Tibial nerve (tissue), 4 donors: ENCODE measurements at places on chromosomes 5 and 9.

DNA sequence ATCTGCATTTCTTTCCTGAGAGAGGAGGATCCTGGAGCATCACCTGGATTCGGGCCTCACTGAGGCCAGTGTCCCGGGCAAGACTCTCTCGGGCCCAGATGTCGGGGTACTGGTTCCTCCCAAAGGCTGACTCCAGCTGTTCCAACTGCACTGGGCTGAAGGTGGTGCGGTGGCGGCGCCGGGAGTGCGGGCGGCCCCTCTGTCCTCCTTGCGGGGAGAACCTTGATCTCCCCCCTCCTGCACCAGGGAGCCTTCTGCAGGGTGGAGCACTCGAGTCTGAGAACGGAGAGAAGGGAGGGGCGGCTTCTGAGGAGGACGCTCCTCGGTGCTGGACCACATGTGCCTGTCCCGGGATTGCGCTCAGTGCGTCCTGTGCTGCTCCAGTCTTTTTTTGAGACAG is 2.0 kb downstream of the PROP1 start:
- DNase-seq, result no peak

GRCh38 chr5:32405507-32405906 is 39.0 kb downstream of the ZFR start:
- no peak for DNase-seq

DNA sequence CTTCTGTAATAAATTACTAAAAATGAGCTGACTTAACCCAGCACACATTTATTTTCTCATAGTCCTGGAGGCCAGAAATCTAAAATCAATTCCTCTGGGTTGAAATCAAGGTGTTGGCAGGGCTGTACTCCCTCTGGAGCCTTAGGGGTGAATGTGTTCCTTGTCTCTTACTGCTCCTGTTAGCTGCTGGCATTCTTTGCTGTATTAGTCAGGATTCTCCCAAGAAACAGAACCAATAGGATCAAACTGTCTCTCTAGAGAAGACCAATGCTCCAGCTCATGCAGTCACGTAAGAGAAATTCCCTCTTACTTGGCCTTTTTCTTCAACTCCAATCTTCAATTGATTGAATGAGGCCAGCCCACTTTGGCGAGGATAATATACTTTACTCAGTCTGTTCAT is 15.3 kb upstream of the CD180 start:
- DNase-seq, result no peak

- DNase-seq, result no peak
Observed at GRCh38 chr9:128077847-128078503, 9.9 kb downstream of the SLC25A25 start.

- no peak for DNase-seq
Observed at GRCh38 chr9:135255033-135255840, 167.8 kb downstream of the OLFM1 start.

GRCh38 chr9:33415501-33416038 is 13.2 kb upstream of the AQP7 start:
- peak; percentile 76 for DNase-seq

DNA sequence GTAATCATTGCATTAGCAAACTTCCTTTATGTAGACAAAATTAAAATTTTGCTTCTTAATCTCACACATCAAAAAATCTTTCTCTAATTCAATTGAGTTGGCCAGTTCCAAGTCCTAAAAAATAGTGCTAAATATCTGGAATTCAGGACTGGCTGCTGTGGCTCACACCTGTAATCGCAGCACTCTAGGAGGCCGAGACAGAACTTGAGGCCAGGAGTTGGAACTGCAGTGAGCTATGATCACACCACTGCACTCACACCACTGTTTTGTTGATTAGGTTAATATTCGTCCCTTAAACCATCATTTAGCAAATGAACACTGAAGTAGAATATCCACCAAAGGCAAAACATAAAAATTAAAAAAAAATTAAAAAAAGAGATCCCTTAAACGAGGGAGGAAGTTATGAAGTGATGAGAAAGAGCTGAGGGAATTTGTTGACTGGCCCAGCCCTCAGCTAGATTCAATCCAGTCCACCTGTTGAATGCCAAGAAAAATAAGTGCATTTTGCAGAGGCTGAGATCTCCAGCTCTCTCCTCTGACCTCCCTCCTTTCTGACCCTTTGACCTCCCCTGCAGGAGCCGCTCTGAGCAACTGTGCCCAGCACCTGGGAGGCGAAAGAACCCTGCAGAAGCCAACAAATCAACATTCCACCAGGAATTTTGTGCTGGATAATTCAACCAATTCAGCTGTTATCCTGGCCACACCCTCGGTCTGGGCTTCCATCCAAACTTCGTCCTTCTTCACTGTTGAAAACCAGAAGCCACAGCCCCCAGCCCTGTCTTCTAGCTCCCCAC is 96.8 kb downstream of the OR2K2 start:
- peak; percentile 22 for DNase-seq

DNA sequence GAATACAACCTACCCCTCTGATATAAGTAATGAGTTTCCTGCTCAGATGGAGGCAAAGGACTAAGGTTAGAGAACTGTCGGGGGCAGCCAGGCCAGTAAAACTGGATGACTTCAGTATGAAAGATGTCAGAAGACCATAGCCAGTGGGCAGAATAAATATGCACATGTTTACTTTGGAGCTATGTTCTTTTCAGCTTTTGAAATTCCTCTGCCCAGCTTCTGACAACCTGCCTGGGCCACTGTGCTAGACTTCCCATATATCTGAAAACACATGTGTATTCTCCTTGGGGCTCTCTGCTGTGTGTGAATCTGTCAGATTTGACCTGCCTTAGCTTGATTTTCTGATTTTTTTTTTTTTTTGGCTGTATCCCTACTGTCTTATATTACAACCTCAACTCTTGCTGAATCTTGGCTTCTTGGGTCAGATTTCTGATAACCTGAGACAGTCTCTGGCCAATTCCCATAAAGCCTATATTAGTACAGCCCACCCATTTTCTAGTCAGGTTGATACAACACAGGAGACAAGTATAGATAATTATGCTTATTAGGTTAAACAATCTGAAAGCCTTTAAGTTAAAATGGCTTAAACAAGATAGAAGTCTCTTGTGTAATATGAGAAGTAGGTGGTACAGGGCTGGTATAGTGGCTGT is 76.6 kb upstream of the PRLR start:
- no peak for DNase-seq

GRCh38 chr5:135208903-135209721 is 175.1 kb upstream of the PITX1 start:
- no peak for DNase-seq

GRCh38 chr9:118635416-118635815 is 733.8 kb downstream of the BRINP1 start:
- DNase-seq, result no peak

GRCh38 chr5:136113606-136114005 is 19.0 kb upstream of the SMAD5 start:
- no peak for DNase-seq

GRCh38 chr9:23621188-23621587 is 204.9 kb downstream of the ELAVL2 start:
- no peak for DNase-seq

- no peak for DNase-seq
Observed at GRCh38 chr9:84304166-84304565, 36.4 kb downstream of the SLC28A3 start.
